ENCODE measurements at places on chromosomes 6 and 20. TPM values are rescaled to one million over a fixed set of nuclear protein-coding genes. Genes with fewer than 3 reads are reported as not detected.

TOMM34 gene
- 41.1 TPM for total RNA-seq

MTG2 gene
- 27.3 TPM for total RNA-seq

SPTLC3 gene
- not detected for total RNA-seq

ECT2L gene
- total RNA-seq, result not detected

LY6G5C gene
- total RNA-seq, result 0.77 TPM
